Dorsolateral prefrontal cortex (tissue), 122 donors: ENCODE measurements at places on chromosomes 2 and 18. TPM values are rescaled to one million over a fixed set of nuclear protein-coding genes. Genes with fewer than 3 reads are reported as not detected.

Gene RND3
- total RNA-seq: 9.9 TPM

Gene GPD2
- 37.4 TPM for total RNA-seq

Gene DSG4
- total RNA-seq: not detected

Gene RFX8
- 2.4 TPM for total RNA-seq

Gene DES
- 17.8 TPM for total RNA-seq

Gene CD8B2
- total RNA-seq: 0.51 TPM

Gene RAB6C
- 3.5 TPM for total RNA-seq

Gene UGT1A4
- total RNA-seq: not detected

- DNase-seq: no peak
These were observed 41.1 kb upstream of the FAHD2A start for GRCh38 chr2:95361216-95361980.

DNA sequence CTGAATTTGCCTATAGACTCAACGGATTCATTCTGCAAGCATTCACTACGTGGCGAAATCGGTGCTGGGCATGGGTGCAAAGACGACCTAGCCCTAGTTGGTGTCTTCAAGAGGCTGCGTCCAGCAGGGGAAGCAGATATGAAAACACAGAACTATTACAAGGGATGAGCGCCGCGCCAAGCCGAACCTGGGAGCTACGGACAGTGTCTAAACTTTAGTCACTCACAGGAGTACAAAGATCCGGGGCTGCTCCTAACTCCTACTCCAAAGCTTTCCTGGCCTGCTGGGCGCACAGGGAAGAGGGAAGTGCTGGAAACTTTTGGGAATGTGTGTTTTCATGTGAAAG, 732 bp upstream of the ANXA4 start:
- peak; percentile 50 for DNase-seq

DNA sequence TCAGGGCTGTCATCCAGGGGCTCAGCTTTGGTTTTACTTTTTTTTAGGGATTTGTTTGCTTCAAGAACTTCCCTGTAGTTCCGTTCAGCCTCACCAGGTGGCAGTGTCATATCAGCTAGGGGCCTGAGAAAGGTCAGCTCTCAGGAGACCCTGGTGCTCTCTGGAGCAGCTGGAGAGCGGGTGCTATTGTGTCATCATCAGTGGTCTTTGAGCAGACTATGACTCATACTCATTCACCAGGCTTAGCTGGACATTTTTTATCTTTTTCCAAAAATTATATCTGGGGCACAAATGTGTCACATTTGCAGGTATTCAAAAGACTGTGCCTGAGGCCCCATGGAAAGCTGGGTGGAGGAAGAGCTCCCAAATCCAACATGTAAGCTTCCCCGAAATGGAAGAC, 24.4 kb downstream of the ZNF892 start:
- DNase-seq: peak; percentile 73

DNA sequence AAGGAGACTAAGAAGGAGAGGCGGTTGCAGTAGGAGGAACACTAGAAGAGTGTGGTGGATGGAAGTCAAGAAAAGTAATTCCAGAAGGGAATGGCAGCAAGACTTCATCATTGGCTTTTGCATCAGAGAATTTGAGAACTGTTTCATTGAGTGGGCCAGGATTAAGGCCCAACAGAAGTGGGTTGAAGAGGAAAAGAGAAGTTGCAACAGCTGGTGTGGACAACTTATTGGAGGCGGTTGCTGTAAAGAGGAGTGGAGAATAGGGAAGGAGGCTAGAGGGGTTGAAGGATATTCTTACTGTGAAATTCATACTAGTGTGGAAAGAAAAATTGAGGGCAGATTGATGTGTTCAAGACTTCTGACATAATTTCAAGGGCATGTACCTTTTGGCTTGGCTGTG, 168.7 kb upstream of the FN1 start:
- no peak for DNase-seq

- DNase-seq: no peak
These were observed 79.7 kb upstream of the TRIB2 start for GRCh38 chr2:12636837-12637581.

DNA sequence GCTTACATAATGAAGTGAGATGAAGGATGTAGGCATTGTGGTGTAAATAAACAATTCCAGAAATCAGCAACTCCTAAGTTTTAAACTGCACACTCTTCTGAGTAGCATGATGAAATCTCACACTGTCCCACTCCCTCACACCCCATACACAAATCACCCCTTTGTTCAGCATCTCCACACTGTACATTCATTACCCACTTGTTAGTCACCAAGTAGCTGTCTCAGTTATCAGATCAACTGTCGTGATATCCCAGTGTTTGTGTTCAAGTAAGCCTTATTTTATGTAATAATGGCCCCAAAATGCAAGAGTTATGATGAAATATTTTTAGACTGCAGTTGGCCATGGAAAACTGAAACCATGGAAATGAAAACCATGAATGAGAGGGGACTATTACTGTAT, 135.7 kb downstream of the GRB14 start:
- no peak for DNase-seq

DNA sequence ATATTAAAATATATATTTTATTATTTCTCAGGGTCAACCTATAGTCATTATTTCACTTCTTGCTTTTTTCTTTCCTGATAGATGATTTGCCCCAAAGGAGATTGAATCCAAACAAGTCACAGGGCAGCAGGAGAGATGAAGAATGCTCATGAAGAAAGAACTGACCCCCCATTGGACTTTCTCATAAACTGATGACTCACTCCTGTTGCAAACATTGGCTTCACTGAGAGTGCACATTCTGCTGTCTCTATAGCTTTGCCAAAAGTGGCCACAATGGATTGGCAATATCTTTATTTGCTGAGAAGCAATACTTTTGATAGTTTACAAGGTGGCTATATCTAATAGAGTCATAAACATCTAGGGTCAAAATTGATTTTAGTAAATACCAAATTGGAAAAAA, 55.9 kb upstream of the ZNF385B start:
- no peak for DNase-seq

GRCh38 chr18:59566533-59566971, 130.7 kb downstream of the CCBE1 start:
- no peak for DNase-seq

DNA sequence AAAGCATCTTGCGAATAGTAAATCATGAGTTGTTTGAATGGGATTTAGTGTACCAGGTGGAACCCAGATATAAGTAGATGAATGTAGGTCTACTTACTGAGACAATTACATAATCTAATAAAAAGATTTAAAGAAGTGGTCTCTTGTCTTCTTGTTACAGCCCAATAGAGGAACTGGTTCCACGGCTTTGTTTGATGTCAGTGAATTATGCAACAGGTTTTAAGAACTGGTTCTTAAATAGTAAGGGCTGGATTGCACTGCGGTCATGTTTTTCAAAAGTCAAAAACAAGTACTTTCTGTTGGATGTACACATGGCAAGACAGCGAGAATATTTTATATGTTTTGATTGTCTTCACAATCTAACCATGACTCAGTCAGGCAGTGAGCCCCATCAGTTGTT, 15.4 kb upstream of the SLC9A2 start:
- DNase-seq: no peak

GRCh38 chr2:138306626-138307025, 194.9 kb upstream of the SPOPL start:
- no peak for DNase-seq

- DNase-seq: no peak
These were observed 68.8 kb upstream of the SMAD7 start for GRCh38 chr18:49019446-49020045.

DNA sequence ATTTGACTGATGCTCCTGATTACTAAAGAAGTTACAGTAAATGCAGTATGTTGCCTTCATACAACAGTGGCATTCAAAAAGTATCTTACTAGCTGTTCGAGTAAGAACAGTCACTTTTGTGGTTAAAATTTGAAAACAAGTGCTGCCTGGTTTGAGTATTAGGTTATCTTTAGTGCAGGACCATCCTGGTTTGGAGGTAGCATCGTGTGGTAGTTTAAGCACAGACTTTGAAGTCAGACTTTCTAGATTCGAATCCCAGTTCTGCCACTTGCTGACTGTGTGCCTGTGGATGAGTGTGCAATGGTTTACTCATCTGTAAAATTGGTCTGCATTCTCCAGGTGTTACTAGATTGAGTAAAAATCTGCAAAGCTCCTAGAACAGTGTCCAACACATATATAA, 96.8 kb downstream of the SGPP2 start:
- no peak for DNase-seq

DNA sequence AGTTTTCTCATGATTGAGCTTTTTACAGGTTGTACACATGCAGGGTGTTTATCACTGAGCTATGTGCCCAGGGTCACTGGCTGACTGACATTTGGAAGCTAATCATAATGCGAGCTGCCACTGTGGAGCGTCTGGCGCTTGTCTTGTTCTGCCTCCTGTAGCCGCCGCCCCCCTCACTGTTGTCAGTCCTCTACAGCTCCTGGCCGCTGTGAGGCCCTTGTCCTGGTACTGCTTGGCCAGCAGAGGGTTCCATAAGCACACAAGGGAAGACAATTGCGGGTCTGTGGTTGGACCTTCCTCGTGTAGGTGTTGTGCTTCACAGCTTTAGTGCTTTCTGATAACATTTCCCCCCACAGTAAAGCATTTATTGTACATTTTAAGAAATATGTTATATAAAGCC, 105.6 kb upstream of the LDLRAD4 start:
- peak; percentile 78 for DNase-seq

DNA sequence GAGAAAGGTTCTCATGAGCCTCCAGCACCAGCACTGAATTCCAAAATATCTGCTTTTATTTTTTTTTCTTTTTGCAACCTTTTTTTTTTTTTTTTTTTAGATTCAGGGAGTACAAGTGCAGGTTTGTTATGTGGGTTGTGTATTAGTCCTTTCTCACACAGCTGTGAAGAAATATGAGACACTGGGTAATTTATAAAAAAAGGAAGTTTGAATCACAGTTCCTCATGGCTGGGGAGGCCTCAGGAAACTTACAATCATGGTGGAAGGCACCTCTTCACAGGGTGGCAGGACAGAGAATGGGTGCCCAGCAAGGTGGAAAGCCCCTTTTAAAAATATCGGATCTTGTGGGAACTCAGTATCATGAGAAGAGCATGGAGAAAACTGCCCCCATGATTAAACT, 7.9 kb upstream of the TMX3 start:
- DNase-seq: no peak

GRCh38 chr2:18792226-18792629, 202.9 kb upstream of the NT5C1B start:
- no peak for DNase-seq

- no peak for DNase-seq
These were observed 609.0 kb downstream of the DCC start for GRCh38 chr18:52948868-52949444.

DNA sequence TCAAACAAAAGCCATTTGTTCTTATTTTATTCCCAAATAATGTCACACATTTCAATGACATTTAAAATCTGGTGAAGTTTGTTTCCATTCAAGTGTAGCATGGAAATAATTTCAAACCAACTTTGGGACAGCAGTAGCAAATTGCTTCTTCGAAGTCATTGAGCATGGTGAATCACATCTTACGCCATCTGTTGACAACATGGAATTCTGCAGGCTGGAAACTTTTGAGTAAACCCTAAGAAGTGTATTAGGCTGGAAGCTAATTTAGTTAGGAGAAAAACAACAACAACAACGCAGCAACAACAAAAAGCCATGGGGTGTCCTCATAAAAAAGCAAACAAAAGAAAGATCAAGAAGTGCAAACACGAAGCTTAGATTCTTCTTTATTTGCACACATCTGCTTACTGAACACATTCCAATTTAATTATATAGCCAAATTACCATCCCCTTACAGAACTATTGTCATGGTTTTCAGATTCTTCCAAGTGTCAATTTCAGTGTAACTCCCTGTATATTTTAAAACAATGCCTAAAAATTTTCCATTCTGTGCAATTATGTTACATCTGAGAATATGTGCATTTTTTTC, 659.0 kb upstream of the CDH7 start:
- no peak for DNase-seq

DNA sequence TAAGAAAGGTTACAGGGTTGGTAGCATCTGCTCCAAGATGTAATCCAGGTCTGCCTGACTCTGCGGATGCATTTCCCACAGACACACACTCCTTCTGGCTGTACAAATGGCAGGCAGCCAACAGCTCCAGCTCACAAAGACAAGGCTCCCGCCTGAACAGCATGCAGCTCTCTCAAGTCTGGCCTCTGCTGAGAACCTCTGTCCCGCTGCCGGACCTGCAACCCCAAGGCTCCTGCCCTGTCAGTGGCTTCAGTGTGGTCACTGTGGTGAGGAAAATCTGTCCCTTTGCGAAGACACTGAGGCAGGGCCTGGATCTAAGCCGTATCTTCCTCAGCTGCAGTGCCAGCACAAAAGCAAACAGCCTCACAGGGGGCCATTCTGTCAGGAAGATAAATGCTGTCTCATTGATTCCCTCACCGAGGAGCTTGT, 469.3 kb upstream of the MEX3C start:
- DNase-seq: peak; percentile 54

- DNase-seq: no peak
These were observed 1920.3 kb downstream of the SUCLG1 start for GRCh38 chr2:82538590-82539279.

DNA sequence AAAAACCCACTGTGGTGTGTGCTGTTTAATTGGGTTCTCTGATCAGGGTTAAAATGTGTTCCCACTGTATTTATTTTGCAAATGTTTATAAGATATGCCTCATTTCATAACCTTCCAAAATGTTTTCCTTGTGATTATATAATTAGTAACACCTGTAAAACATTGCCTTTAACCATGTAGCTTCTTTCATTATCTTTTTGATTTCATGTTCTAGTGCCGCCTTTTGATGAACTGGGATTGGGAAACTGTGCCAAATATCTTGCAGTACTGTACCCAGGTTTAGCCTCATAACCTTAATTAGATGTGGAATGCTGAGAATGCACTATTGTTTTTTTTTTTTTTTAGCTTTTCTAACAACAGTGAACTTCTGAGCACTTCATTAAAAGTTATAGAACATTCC, 96.9 kb downstream of the TANC1 start:
- no peak for DNase-seq

DNA sequence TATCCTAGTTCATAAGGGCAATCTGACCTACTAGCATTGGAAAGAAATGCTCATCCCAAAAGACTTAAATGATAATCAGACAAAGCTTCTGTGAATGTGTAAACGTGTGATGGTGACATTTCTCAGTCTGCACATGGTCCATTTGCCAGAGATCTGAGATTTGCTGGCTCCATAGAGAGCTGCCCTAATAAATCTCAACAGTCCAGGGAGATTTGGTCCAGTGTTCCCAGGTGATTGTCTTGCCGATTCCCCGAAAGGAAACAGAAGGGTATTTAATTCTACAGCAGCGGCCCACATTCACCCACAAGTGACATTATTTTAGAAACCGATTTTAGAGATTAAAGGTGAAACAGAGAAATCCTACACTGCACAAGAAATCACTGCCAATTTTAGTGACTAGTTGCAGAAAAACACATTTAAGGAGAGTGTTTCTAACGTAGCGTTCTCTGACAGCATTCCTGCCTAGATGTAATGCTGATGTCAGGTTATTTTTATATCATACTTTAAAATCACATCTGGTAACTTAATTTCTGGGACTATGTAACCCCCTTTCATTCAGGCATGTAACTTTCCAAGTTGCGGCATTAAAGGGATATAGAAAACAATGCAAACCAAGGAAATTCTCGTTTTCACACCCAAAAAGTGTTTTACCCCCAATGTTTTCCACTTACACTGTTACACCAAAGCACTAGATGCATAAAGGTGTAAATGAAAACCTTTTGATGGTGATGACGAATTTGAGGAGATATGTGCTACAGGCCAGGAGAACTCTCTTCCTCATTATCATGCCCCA, 231.9 kb upstream of the FN1 start:
- no peak for DNase-seq

- no peak for DNase-seq
These were observed 71.0 kb downstream of the STPG4 start for GRCh38 chr2:47083886-47084687.
